Right ventricle myocardium superior (tissue), 1 donor: ENCODE measurements at places on chromosomes 4 and X.

- DNase-seq = no peak
These were observed 424 bp downstream of the SATL1 start for GRCh38 chrX:85243155-85243554.

DNA sequence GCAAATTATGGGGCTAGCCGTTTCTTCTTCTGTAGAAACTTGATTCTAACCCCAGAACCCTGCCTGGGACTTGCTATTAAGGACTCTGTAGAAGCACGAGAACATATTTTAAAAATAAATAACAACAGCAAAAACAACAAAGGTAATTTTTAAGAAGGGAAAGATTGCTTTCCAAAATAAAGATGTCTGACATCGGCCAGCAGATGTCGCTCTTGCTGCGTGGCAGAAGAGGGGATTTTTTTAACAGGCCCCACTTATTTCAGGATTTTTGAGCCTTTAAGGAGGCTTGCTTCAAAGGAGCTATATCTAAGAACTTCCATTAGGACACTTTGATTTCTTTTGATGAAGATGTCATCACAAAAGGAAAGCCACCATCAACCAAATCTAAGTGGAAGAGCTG is 62.8 kb upstream of the EGFL6 start:
- peak; percentile 48 for DNase-seq

- peak; percentile 54 for DNase-seq
These were observed at the start of gene DAPP1 for GRCh38 chr4:99816545-99817308. TSS of gene DAPP1 (plus strand) at chr4:99816827. CDS start at chr4:99816914, 87 bp downstream.

DNA sequence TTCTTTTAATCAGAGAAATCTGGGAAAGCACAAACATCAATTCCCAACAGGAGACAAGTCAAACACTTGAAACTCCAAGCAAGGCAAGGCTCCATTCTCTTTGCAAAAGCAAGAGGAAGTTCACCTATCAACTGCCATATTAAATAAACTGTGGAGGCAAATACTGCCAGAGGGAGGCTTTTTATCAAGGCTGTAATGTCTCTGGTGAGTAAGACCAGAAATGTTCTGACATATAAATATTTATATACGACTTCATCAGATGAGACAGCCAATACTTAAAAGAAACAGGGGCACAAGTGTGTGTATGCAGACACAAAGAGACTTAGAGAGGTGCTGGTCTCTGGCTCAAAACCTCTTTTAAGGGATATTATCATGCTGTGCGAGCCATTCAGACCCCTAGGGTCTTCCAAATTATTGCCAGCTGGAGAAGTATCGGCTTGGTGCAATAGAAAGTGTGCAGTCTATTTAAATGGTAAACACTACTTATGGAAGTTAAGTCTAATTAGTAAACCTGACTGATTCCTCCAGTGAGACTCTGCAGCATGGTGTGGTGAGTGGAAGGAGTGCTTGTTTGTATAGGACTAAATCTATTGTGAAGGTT is 24.4 kb downstream of the DCX start:
- no peak for DNase-seq

DNA sequence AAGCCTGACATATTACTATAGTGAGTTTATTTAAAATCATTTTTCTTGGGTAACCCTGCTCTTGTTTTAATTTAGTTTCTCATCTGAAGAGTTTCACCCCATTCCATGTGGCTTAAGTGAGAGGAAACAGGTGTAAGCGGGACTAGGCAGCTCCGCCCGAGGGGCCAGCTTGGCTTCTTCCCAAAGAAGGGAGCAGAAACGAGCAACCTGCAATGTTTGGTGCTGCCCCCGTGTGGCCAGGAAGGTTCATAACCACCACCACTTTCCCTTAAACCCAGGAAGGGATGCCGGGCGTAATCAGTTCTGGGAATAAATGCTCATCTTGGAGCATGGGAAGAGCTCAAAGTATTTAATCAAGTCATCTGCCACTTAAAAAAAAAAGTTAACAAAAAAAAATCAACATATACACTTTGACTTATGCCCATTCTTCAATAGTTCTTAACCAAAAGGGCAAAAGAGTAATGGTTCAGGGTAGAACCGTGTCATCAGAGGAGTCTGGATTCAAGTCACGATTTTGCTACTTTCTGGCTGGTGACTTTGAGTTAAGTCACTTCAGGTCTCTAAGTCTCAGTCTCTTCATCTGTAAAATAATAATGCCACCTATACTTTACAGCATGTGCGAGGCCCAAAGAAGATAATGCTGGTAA is 147.9 kb downstream of the NSUN7 start:
- DNase-seq = peak; percentile 79

- no peak for DNase-seq
These were observed 32.7 kb downstream of the RUFY3 start for GRCh38 chr4:70754470-70754869.

- DNase-seq = no peak
These were observed 30.1 kb downstream of the TEX13A start for GRCh38 chrX:105190252-105190853.

GRCh38 chrX:64202808-64203325 is 2.6 kb downstream of the AMER1 start:
- DNase-seq = no peak

GRCh38 chr4:80921441-80921840 is 109.1 kb upstream of the BMP3 start:
- DNase-seq = no peak

GRCh38 chr4:73194064-73194463 is 64.5 kb downstream of the ANKRD17 start:
- DNase-seq = no peak

DNA sequence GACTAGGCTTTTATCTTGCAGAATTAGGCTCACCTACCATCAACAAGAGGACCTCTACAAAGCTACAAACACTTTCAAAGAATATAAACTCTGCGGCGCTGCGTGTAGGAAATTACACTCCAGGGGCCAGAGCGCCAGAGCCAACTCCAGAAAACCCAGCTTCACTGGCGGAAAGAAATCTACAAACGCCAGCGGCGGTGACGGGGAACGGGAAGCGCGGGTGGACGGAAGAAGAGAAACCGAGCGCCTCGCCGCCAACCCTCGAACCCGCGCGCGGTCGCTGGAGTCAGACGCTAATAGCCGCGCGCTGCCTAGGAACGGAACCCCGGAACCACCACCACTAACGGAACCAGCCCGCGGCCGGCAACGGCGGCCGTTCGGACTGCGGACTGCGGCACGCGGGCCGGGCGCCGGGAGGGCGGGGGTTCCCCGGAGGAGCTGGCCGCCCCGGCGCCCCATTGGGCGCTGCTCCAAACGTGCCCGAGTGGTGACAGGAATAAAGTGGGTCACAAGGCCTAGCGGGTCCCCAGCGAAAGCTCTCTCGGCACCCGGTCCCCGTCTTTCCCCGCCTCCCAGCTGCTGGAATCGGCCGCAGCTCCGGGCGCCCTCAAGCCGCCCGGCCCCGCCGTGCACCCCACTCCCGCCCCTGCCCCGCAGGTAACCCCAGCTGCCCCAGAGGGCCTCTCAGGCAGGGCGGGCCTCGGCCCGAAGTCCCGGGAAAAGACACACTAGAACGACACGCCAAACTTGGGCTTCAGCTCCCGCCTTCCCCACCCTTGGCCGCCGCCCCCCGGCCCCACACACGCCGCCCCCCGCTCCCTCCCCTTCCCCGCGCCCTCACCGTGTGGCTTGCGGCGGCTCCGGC is 836 bp downstream of the CLOCK start:
- peak; percentile 92 for DNase-seq

DNA sequence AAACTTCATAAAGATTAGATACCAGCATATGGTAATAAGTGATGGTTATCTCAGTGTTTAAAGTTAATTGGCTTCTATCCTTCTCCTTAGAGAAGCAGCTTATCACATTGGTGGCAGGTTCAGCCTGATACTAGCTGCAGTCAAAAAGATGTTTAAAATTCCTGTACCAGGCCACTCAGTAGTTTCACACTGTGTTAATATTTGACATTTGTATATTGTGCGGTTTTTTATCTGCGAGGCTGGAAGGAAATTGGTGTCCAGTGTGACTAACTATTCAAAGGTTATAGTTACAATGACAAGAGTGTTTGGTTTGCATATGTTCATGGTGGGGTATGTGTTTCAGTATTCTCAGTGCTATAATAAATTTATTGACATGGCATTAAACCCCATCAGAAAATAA is 27.5 kb upstream of the TBC1D8B start:
- DNase-seq = no peak

- DNase-seq = no peak
These were observed 39.9 kb downstream of the TXLNG start for GRCh38 chrX:16826207-16826606.

- no peak for DNase-seq
These were observed at the start of gene TRO for GRCh38 chrX:54920610-54921426. TSS of gene TRO (plus strand) at chrX:54920824. CDS start at chrX:54922247, 1,423 bp downstream.

DNA sequence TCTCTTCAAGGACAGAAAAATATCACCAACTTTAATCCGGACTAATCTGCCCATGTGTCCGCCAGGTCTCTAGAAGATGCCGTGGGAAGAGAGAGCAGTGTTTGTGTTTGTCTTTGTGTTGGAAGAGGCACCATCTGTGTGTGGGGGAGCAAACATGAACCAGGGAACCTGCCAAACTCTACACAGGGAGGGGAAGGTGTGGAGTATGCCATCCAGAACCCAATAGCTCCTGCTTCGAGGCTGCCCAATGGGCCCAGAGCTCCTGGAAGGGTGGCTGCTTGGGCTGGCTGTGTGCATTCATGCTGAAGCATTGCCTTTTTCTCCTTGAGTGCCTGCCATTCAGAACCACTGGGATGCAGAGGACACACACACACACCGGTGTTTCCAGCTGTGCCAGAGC is 536.2 kb downstream of the MID1IP1 start:
- DNase-seq = no peak

DNA sequence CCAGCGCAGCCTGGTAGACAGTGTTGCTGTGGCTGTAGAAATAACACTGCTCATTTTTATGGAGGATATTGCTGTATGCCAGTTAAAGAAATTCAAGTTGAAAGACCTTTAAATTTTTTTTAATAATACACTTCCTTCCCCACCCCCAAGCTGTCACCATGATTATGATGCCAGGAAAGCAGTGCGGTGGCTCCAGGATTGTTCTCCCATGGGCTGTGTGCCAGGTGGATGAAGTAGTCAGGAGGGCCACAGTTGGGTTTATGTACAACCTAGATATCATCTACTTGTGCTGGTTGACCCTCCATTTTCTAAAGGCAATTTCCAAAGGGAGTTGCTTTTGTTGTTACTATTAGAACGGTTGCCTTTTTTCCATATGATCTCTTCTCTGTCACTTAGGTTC is 136.6 kb downstream of the AFF1 start:
- DNase-seq = no peak

- no peak for DNase-seq
These were observed 607.8 kb downstream of the FSTL5 start for GRCh38 chr4:161555689-161556660.

GRCh38 chr4:77170926-77171325 is 13.9 kb downstream of the CCNG2 start:
- no peak for DNase-seq

DNA sequence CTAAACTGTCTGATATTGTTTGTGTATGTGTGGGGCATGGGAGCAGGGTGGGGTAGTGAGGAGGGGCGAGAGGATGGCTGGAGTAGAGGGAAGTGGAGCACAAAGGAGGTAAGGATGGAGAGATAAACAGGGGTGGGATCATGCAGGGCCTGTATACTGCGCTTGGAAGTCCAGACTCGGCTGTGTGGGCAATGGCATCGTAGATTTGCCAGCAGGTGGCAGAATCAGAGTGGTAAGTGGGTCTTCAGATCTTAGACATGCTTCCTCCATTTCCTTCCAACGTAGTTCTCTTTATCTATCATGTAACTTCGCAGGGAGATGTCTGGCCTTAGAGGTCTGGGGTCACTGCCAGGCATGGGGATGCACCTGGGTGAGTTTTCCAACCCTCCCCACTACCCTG is 155.5 kb downstream of the PDGFRA start:
- DNase-seq = no peak

- no peak for DNase-seq
These were observed 51.2 kb downstream of the RPGR start for GRCh38 chrX:38276089-38276488.
